ENCODE measurements at places on chromosomes 2 and 18. TPM values are rescaled to one million over a fixed set of nuclear protein-coding genes. Genes with fewer than 3 reads are reported as not detected.

DNA sequence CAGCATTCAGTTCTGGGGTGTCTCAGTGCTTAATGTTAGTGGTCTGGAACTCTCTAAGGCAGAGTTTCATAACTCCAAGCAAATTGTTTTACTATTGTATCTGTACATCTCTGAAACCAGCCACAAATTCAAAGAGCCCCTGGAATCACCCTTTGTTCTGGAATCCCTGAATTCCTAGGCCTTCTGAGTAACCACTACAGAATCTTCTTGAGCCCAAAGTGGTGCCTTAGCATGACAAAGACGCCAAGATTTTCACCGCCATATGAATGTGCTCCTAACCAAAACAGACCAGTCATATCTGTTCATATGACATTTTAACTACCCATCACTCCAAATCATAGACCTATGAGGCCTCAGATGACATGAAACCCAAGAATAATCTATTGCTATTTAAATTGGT is 668.1 kb downstream of the EPHA4 start:
- no peak for DNase-seq
- no peaks in the 10 kb centered on the region for H3K4me1 ChIP-seq
- H3K27me3 ChIP-seq, result no peaks in the 10 kb centered on the region
- no peak overlapping the region for H3K27ac ChIP-seq
- no peak overlapping the region for H3K4me3 ChIP-seq

DNA sequence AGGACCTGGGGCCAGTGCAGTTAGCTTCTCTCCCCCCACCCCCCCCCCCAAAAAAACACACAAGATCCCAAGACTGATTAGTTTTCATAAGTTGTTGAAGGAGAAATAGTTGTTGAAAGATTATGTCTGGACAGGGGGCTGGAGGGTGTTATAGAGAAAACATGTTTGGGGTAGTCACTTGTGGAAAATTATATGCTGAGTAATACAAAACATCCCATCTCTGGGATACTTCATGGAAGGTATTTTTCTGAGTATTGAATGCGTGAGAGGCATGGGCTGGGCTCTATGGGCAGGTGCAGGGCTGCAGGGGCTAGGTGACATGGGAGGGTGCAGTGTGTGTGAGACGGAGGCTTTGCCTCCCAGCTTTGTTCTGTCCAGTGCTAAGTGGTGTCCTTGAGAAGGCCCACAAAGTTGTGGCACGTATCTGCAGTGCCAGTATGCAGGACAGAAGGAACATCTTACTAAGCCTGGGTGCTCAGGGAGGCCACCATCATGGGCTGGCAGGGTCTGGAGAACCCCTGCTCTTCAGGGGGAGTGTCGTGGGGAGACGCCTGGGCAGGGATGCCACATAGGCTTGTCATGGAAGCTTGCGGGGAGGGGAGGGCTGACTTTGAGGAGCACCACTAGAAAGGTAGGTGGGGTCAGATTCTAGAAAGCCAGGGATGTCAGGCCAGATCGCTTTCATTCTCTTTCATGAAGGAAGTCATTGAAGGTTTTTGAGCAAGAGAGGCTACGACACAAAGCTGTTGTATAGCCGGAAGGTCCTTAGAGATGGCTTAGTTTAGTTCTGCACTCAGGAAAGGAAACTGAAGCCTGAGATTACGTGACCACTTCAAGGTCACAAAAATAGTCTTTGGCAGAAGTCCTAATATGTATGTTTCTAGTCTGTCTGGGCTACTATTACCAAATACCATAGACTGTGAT is 232.0 kb downstream of the LDLRAD4 start:
- no peak for DNase-seq
- H3K36me3 ChIP-seq, result peaks cover 3% of the 10 kb centered on the region

DNA sequence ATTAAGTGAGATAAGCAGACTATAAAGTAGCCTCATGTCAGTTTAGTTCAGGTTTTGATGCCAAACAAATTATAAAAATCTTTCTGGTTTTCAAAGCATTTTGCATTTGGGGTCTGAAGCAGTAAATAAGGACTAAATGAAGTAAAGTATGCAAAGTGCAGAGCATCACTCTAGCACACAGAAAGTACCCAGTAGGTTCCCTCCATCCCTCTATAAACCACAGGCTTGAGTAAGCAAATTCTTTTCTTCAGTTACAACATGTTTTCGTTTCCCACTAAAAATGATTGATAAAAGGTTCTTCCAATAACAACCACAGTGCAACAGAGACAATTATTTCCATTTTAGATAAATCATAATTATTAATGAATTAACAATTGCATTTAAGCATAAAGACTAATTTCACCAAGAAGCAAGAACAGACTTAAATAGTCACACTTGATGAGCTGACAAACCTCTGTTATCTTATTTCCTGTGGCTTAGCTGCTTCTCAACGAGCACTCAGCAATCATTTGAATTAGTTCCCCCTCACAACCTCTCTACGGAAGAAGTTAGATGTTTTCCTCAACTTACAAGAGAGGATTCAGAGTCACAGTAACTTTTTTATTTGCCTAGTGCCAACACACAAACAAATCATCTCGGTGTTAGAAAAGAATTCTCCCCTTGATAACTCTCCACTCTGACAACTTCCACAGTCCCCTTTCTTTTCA is 249.8 kb downstream of the NBAS start:
- peaks cover 4% of the 10 kb centered on the region for H3K36me3 ChIP-seq
- H3K4me3 ChIP-seq, result no peak overlapping the region
- DNase-seq, result no peak
- no peaks in the 10 kb centered on the region for H3K4me1 ChIP-seq

- H3K27ac ChIP-seq, result peak overlapping the region; percentile 84
- no peak for DNase-seq
- H3K4me1 ChIP-seq, result peaks cover 4% of the 10 kb centered on the region
- H3K4me3 ChIP-seq, result peak overlapping the region; percentile 37
Observed at GRCh38 chr2:69798909-69799526, 30.4 kb upstream of the GMCL1 start.

Gene LYG1
- 0.69 TPM for total RNA-seq

Gene AGAP1
- total RNA-seq, result 42.6 TPM

GRCh38 chr2:7053650-7054265 is 136.5 kb downstream of the RNF144A start:
- peaks cover 7% of the 10 kb centered on the region for H3K4me1 ChIP-seq
- no peak overlapping the region for H3K27ac ChIP-seq
- H3K36me3 ChIP-seq, result no peaks in the 10 kb centered on the region
- H3K4me3 ChIP-seq, result no peak overlapping the region
- H3K27me3 ChIP-seq, result no peaks in the 10 kb centered on the region
- DNase-seq, result peak; percentile 75

GRCh38 chr2:151891566-151892194 is 63.5 kb upstream of the ARL5A start:
- no peak for DNase-seq
- no peak overlapping the region for H3K4me3 ChIP-seq
- no peak overlapping the region for H3K27ac ChIP-seq

Gene CLIP4
- total RNA-seq, result 23.7 TPM

DNA sequence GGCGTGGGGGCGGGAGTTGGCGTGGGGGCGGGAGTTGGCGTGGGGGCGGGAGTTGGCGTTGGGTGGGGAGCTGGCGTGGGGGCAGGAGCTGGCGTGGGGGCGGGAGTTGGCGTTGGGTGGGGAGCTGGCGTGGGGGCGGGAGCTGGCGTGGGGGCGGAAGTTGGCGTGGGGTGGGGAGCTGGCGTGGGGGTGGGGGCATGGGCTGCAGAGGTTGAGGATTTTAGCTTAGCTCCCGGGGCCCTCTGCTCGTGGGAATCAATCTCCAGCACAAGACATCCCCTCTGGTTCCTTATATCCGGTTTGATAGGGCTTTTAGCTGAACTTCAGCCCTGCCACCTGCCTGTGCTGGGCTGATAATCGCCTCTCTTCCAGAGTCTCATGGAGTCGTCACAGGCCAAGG is 177.0 kb downstream of the LDLRAD4 start:
- peaks cover 7% of the 10 kb centered on the region for H3K4me1 ChIP-seq
- H3K27ac ChIP-seq, result no peak overlapping the region
- no peaks in the 10 kb centered on the region for H3K27me3 ChIP-seq
- no peak for DNase-seq
- H3K4me3 ChIP-seq, result no peak overlapping the region

DNA sequence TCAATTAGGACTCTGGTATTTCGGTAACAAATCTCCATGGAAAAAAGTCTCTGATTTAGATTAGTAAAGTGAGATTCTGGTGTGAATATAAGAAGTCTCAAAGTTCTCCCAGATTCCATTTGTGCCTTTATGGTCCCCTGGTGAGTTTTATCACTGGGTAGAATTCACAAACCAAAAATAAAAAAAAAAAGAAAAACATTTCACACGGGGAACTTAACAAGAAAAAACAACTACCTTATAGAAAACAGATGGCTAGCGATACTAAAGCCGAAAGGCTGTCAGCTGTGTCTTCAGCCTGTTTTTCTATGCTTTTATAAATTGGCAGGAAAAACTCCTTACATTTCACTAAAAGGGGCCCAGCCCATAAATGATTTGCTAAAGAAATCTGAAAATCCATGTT is 50.6 kb downstream of the COL5A2 start:
- no peaks in the 10 kb centered on the region for H3K36me3 ChIP-seq
- H3K27me3 ChIP-seq, result no peaks in the 10 kb centered on the region
- DNase-seq, result no peak
- H3K4me3 ChIP-seq, result no peak overlapping the region
- no peak overlapping the region for H3K27ac ChIP-seq

Gene FHOD3
- 30.0 TPM for total RNA-seq

DNA sequence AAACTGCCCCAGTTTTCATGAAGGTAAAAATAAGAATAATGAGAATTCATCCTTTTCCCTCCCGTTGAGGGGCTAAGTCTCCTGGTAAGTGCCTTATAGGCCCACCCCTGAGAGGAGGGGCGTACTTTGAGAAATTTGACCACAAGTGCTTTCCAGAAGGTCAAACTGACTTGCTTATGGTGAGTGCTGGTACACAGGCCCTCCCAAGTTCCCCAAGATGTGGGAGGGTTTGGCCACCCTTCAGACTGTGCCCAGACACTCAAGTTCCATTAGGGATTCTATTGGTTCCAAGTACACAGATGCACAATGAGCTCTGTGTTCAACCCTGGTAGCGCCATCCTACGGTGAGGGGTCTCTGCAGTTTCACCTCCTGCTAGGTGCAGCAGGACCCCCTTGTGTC is 205.1 kb downstream of the CTIF start:
- H3K27me3 ChIP-seq, result no peaks in the 10 kb centered on the region
- peaks cover 27% of the 10 kb centered on the region for H3K4me1 ChIP-seq
- no peaks in the 10 kb centered on the region for H3K36me3 ChIP-seq
- H3K27ac ChIP-seq, result no peak overlapping the region

DNA sequence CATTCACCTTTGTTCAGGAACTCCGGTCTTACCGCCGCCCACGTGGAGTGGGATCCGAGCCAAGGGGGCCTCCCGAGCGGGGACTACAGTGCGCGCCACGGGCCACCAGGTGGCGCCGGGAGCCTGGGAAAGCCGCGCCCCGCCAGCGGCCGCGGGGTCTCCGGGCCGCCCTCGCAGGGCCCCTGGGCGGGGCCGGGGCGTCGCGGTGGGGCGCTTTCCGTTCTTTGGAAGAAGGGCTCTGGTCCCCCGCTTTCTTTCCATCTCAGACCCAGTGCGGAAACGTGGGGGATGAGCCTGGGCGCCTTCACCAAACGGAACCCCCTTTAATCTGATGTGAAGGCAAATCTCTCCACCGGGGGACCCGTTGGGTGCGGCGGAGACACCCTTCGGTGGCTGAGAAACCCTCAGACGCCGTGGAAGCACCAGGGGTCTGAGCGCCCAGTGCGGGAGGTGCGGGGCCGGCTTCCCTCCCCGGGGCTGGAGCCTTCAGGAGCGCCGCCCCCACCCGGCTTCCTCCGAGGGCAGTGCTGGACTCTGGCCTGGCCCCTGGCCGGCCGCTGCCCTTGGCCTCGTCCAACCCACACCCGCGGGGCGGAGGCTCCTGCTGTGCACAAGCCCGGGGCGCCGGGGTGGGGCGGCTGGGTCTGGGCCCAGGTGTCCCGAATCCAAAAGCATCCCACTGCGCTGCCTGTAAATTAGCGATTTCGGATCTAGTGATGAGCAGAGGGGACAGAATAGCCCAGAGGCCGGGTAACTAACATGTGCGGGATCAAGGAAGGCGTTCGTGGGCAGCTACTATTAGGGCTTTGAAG is 44.6 kb downstream of the GORASP2 start:
- H3K4me3 ChIP-seq, result peak overlapping the region; percentile 74
- no peaks in the 10 kb centered on the region for H3K36me3 ChIP-seq
- peak; percentile 77 for DNase-seq
- peak overlapping the region; percentile 82 for H3K27ac ChIP-seq
- peaks cover 21% of the 10 kb centered on the region for H3K4me1 ChIP-seq

- H3K36me3 ChIP-seq, result peaks cover 22% of the 10 kb centered on the region
- no peaks in the 10 kb centered on the region for H3K27me3 ChIP-seq
- no peak overlapping the region for H3K4me3 ChIP-seq
- no peak for DNase-seq
- no peak overlapping the region for H3K27ac ChIP-seq
- H3K4me1 ChIP-seq, result peaks cover 60% of the 10 kb centered on the region
Observed at GRCh38 chr2:239249048-239249447, 151.8 kb downstream of the HDAC4 start.

Gene LRRC30
- not detected for total RNA-seq

DNA sequence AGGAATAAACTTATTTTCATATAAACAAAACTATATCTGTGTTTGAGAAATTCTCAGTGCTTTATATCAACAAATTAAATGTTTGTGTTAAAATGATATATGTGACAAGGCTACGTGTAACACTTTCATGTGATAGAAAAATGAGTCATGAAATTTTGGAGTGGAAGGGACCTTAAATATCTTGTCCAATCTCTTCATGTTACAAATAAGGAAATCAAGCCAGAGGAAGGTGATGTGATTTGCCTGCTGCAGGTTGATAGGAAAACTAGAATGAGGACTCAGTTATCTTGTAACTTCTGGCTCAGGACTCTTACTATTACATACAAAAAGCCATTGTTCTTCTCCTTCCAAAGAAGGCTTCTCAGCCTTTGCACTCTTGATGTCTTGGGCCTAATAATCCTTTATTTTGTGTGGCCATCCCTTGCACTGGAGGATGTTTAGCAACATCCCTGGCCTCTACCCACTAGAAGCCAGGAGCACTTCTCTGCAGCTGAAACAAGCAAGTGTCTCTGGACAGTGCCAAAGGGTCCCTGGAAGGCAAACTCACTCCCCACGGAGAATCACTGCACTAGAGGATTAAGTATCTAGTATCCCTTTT is 43.0 kb upstream of the NARS1 start:
- H3K4me3 ChIP-seq, result no peak overlapping the region
- no peaks in the 10 kb centered on the region for H3K4me1 ChIP-seq
- H3K36me3 ChIP-seq, result no peaks in the 10 kb centered on the region
- no peaks in the 10 kb centered on the region for H3K27me3 ChIP-seq
- H3K27ac ChIP-seq, result no peak overlapping the region

Gene NPHP1
- 6.8 TPM for total RNA-seq

Gene POTEC
- total RNA-seq, result not detected

DNA sequence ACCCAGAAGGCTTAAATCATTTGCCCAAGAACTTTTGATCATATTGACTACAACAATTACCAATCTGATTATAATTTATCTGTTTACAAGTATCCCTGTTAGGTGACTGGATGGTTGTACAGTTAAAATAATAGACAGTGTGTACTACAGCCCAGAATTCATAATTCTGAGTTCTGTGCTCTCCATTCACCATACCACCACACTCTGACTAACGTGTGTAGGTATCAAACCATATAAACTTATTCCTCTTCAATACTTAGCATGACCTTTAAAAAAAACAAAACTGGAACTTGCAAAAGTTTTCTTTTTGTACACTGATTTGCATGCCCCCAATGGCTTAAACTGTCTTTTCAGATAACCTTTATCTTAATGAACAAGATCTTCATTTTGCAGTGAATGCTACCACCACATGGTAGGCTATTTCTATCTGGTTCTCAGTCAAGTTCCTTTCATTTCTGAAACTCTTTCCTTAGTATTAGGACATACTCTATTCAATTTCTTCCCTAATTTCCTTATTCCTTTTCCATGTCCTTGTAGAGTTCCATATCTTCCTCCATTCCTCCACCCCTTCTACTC is 50.9 kb downstream of the SOS1 start:
- H3K4me3 ChIP-seq, result no peak overlapping the region
- H3K4me1 ChIP-seq, result no peaks in the 10 kb centered on the region
- H3K36me3 ChIP-seq, result no peaks in the 10 kb centered on the region
- no peak overlapping the region for H3K27ac ChIP-seq
- no peaks in the 10 kb centered on the region for H3K27me3 ChIP-seq
- DNase-seq, result no peak
